ENCODE measurements at places on chromosomes 4 and X.

DNA sequence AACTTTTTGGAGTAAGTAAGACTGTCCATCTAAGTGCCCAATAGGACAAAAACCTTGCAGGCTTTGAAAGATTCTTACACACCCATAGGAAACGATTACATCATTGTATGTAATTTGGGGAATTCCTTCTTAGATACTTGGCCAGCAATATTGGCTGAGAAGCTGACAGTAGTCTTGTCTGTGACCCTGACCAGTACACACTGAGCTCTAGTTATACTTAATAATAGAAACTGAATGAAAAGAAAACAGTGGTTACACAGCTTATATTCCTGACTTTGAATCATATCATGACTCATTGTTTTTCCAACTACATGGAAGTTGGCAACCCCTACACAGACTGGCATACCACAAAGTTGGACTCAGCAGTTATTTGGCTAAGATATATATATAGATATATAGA, 7.1 kb upstream of the TLR2 start:
- no peak for DNase-seq

DNA sequence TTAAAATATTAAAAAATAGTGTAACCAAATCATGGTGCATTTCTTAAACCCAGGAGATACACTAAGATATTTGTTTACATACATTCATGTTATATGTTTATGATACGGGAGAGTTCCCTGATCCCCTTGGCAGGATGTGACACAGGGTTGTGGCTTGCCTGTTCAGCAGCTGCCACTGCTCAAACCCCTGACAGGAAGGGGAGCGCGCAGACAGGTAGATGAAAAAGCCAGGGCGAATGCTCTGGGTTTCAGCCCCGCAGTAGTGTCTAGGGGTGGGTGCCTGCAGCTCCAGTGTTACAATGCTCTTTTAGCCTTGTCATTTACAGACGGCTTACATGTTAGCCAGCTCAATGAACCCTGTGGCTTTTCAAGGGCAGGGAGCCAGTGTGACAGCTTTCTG, 1343.8 kb upstream of the IGFBP7 start:
- no peak for DNase-seq

DNA sequence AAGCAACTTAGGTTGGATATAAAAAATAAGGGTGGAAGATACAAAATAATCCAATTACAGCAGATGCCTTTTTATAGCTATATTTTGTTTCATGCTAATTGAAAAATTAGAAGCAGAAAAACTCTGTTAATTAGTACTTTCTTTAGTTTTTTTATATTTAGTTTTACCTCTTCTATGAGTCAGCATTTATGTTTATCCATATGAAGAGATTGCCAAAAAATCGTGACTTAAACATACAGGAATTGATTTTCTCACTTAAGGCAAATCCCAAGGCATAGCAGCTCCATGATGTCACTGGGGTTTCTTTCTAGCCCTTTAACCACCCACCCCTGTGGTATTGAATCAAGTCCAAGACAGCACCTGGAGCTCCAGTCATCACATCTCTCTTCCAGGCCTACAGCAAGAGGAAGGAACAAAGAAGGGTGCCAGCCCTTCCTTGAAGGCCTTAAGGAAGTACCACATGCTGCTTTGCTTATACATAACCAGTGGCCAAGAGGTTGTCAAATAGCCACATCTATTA, 365.8 kb upstream of the TENM3 start:
- no peak for DNase-seq

GRCh38 chr4:35963974-35964515, 280.3 kb downstream of the ARAP2 start:
- DNase-seq, result no peak

GRCh38 chr4:148757171-148757570, 315.0 kb upstream of the NR3C2 start:
- DNase-seq, result no peak

DNA sequence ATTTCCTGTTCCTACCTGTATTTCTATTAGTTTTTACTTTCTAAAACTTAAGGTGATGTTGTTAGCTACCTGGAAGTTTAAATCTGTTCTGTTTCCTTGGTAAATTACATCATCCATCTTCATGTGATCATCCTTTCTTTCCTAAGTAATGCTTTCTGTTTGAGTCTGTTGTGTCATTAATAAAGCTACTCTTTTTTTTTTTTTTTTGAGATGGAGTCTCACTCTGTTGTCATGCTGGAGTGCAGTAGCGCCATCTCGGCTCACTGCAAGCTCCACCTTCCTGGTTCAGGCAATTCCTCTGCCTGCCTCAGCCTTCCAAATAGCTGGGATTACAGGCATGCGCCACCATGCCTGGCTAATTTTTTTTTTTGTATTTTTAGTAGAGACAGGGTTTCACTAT, 73.3 kb downstream of the FIP1L1 start:
- no peak for DNase-seq

DNA sequence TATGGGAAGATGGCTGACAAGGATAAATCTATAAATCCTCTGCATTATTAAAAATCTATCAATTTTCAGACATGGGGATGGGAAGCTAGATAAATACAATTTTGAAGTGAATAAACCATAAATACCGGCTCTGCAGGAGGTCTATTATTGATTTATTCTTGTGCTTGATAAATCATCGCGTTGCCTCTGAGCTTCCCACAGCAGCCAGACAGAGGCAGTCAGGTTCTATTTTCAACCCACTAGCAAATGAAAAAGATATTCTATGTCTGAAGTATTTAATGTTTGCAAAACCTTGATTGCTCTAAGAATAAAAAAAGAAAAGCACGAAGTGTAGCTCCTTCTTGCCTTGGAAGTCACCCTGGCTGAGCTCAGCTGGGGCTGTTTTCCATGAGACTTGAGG, 216.2 kb downstream of the DHRSX start:
- no peak for DNase-seq

GRCh38 chr4:42641656-42642055, 15.2 kb downstream of the ATP8A1 start:
- no peak for DNase-seq

- DNase-seq, result no peak
These were observed 12.9 kb downstream of the CD99 start for GRCh38 chrX:2703991-2704369.

DNA sequence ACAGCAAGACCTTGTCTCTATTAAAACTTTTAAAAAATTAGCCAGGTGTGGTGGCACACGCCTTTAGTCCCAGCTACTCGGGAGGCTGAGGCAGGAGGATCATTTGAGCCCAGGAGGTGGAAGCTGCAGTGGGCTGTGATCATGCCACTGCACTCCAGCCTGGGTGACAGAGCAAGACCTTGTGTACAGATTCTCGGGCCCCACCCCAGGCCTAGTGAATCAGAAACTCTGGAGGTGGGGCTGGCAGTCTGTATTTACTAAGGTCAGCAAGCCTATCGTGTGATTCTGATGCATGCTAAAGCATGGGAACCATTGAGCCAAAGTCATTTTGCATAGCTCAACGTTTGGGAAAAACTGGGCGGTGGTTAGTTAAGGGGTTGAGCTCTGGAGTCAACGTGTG, 3.5 kb downstream of the S100G start:
- DNase-seq, result no peak

DNA sequence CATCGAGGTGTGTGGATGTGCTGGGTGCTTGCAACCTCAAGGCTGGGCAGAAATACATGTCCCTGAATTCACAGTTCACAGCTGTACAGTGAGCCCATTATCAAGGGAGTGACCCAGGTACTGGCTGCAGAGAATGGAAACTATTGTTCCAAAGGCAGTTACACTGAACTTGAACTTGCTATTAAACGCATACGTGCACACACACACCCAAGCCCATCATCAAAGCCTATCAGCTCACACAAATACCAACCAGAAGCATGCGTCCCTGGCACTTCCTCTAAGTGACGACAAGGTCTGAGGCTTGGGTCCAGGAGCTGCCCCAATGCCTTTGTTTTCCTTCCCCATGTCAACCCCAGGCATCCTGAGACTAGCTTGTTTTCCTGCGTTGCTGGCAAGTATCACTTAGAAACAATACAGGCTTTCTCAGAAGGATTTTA, 88.6 kb downstream of the IRF2 start:
- DNase-seq, result no peak

Data from NCI-H1092 treated with DMSO at 0.1 percent for 48 hours (cell line).